ENCODE measurements at places on chromosomes 11 and 22. TPM values are rescaled to one million over a fixed set of nuclear protein-coding genes. Genes with fewer than 3 reads are reported as not detected.
A peak's percentile ranks its signal among the peaks of the same experiment; 100 is the strongest.

CCDC87 gene
- total RNA-seq: 2.3 TPM

GLYAT gene
- total RNA-seq: not detected

PPFIBP2 gene
- 26.2 TPM for total RNA-seq

DNA sequence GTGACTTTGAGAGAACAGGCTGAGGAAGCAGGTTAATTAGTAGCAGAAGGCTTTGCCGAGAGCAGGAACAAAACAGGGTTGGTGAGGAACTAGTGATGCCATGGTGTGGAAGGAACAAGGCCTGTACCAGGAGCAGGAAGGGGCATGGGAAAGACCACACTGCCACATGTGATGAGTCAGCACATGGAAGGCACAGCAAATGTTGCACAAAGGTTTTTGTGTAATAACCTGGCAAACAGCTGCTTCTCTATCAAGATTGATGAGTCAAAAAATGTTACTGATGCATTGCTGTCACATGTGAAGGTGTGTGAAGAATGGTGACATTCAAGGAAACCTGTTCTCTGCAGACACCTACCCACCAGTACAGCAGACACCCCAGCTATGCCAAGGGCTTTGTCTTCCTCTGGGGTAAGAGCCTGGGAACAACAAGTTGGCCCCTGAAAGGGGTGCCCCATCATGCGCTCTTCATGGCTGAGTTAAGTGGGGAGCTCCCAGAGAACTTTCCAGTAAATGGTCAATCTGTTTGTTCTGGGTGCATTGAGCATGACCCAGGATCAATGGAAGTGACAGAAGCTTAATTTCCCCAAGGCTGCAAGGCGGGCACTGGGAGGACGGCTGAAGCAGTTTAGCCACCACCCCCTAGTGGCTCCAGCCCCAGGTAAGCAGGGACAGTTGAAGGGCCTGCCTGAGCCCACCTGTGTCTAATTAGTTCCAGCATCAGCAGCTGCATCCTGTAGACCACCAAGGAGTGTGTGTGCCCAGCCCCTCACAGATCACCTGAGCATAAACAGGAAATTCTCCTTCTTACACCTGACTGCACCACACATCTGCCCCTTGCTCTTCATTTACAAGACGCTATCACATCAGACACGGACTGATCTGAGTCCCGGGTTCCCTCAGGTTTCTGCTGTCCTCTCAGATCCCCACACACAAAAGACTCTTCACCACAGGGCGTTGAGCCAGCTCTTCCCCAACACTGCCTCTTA, 47.6 kb downstream of the GGTLC2 start:
- H3K4me1 ChIP-seq: peaks cover 4% of the 10 kb centered on the region
- H3K27me3 ChIP-seq: peaks cover 12% of the 10 kb centered on the region
- no peak overlapping the region for H3K27ac ChIP-seq
- DNase-seq: no peak
- no peaks in the 10 kb centered on the region for H3K36me3 ChIP-seq

DNA sequence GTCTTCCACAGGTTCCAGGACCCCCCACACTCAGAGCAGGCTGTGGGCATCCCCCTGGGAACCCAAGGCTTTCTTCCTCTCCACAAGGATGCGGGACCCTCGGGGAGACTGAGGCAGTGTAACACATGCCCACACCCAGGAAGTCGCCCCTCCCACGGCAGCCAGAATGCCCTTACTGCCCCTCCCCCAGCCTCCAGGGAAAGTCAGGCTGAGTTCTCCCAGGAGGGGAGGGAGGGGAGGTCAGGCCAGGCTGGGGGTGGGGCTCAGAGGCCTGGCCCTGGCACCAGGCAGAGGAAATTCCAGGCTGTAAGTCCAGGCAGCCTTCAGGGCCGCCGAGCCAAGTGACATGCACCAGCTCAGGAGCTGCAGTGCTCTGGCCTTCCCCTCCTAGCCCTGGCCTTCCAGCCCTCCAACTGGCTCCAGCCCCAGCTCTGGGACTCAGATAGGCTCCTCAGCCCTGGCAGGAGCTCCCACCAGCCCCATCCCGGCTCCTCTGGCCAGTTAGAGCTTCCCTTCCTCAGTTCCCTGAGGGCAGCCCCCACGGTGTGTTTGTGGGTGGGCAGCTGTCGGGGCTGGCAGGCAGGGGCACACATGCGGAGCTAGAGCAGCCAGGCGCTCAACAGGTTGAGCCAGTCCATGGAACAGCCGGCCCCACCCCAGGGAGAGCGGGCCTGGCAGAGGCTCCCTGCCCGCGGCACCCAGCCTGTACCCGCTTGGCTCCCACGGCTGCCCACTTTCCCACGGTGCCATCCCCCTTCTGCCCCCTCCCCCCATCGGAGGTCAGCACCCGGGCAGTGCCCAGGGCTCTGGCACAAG, 3.6 kb downstream of the BCL9L start:
- peak overlapping the region; percentile 98 for H3K27ac ChIP-seq
- no peaks in the 10 kb centered on the region for H3K27me3 ChIP-seq

DNA sequence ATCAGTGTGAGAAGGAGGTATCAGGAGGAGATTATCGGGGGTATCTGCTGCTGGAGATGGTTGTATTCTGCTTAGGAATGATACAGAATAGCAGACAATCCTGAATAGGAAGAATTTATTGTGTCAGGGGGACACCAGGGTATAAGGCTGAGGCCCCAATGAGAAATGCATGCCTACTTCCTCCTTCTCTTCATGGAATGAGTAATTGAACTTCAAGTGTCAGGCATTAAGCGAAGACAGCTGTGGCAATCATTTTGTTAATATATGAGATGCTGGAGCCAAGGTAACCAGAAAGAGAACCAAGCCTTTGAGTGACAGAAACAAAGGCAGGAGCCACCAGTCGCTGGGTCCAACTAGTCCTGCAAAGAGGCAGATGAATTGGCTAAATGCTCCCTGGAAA, 49.1 kb downstream of the KIRREL3 start:
- no peaks in the 10 kb centered on the region for H3K27me3 ChIP-seq
- DNase-seq: no peak
- H3K4me3 ChIP-seq: no peak overlapping the region
- no peak overlapping the region for H3K27ac ChIP-seq
- no peaks in the 10 kb centered on the region for H3K36me3 ChIP-seq

- H3K4me1 ChIP-seq: peaks cover 14% of the 10 kb centered on the region
- H3K36me3 ChIP-seq: peaks cover 4% of the 10 kb centered on the region
- H3K27ac ChIP-seq: peak overlapping the region; percentile 96
- H3K4me3 ChIP-seq: peak overlapping the region; percentile 93
- peaks cover 16% of the 10 kb centered on the region for H3K27me3 ChIP-seq
Observed at GRCh38 chr11:77472991-77473800, 698 bp downstream of the PAK1 start.

DNA sequence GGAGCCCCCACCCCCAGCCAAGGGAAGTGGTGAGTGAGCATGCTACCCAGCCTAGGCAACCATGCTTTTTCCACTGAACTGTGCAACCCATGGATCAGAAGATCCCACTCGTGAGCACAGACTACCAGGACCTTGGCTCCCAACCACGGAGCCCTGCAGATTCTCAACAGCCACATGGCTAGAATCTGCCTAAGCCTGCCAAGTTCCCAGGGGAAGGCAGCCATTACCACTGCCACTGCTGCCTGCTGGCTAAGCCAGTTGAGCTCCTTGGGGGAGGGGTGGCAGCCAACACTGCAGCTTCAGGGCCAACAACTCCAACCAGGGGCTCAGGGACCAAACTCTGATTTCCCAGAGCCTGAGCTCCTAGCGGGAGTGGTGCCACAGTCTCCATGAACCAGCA, 195.8 kb downstream of the DLG2 start:
- no peaks in the 10 kb centered on the region for H3K36me3 ChIP-seq
- no peaks in the 10 kb centered on the region for H3K27me3 ChIP-seq
- DNase-seq: no peak
- no peak overlapping the region for H3K27ac ChIP-seq

DNA sequence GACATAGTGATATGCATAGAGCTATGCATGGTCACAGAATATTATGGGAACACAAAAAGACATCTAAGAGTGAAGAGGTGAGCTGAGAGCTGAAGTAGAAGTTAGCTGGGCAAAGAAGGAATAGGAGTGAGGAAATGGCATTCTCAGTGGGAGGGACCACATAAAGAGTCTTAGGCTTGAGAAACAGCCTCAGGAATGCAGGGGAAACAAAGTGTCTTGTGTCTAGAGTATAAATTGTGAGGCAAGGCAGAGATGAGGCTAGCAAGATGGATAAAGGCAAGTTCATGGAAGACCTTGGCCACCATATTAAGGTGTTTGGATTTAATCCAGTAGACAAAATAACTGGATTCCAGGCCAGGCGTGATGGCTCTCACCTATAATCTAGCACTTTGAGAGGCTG, 40.6 kb upstream of the CRTAM start:
- peaks cover 13% of the 10 kb centered on the region for H3K36me3 ChIP-seq
- no peak overlapping the region for H3K4me3 ChIP-seq
- H3K27me3 ChIP-seq: no peaks in the 10 kb centered on the region
- peaks cover 3% of the 10 kb centered on the region for H3K4me1 ChIP-seq

DNA sequence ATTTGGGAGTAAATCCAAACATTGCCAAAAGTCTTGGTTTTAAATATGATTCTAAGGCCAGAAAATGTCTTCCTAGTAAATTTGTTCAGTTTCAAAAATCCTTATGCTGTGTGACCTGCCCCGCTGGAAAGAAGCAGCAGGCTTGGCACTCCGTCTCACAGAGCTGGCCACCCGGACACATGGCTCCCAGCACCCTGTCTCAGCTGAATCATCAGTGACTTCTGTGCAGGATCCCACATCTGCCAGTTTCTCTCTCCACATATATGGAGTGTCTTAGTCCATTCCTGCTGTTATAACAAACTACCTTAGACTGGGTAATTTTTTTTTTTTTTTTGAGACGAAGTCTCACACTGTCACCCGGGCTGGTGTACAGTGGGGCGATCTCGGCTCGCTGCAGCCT, 356.7 kb downstream of the TBC1D22A start:
- H3K36me3 ChIP-seq: no peaks in the 10 kb centered on the region
- DNase-seq: no peak
- peaks cover 15% of the 10 kb centered on the region for H3K4me1 ChIP-seq
- no peak overlapping the region for H3K4me3 ChIP-seq
- H3K27ac ChIP-seq: peak overlapping the region; percentile 32

DNA sequence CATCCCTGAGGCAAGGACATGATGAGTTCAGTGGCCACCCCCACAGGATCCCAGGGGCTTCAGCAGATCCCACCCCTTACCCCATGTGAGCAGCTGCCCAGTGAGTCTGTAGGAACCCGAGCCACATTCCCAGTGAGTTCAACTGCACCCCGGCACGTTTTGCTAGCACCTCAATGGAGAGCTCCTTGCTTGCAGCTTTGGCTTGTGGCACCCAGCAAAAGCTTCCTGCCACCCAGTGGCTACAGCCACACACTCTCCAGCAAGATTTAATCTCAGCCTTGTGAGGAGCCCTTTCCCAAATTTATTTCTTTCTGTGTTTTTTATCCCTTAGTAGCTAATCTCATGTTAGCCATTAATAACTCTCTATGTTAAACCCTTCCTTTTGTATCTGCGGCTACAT, 4.0 kb downstream of the SAA1 start:
- H3K27me3 ChIP-seq: no peaks in the 10 kb centered on the region
- no peak for DNase-seq
- H3K36me3 ChIP-seq: peaks cover 2% of the 10 kb centered on the region
- no peak overlapping the region for H3K27ac ChIP-seq
- peaks cover 13% of the 10 kb centered on the region for H3K4me1 ChIP-seq
- H3K4me3 ChIP-seq: no peak overlapping the region

DNA sequence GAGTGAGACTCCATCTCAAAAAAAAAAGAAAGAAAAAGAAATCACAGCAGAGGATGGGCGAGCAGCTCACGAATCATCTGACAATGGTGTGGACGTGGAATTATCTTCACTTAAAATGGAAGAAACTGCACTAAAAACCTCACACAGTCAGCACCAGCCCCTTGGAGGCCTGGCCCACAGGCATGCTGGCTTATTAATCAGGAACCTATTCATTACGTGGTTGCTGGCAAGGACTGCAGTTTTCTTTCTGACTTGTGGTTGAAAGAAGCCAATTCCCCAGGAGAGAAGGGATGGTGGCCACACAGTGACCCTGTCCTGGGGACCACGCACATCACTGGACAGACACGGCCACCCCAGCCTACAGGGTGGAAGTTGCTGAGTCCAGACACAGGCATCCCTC, 401.1 kb downstream of the CTTN start:
- no peaks in the 10 kb centered on the region for H3K4me1 ChIP-seq
- no peak overlapping the region for H3K4me3 ChIP-seq
- H3K27me3 ChIP-seq: peaks cover 22% of the 10 kb centered on the region
- H3K27ac ChIP-seq: no peak overlapping the region
- no peak for DNase-seq

GRCh38 chr11:72673284-72673942, 809 bp downstream of the PDE2A start:
- H3K27ac ChIP-seq: peak overlapping the region; percentile 64
- peaks cover 12% of the 10 kb centered on the region for H3K36me3 ChIP-seq
- no peak overlapping the region for H3K4me3 ChIP-seq
- no peak for DNase-seq
- peaks cover 18% of the 10 kb centered on the region for H3K4me1 ChIP-seq

- peaks cover 11% of the 10 kb centered on the region for H3K4me1 ChIP-seq
- H3K36me3 ChIP-seq: no peaks in the 10 kb centered on the region
- no peak within 1 kb of the TSS for H3K27ac ChIP-seq
- H3K27me3 ChIP-seq: no peaks in the 10 kb centered on the region
Observed at GRCh38 chr11:65314501-65315203, at the start of gene CDC42EP2. CDC42EP2 (plus strand) TSS chr11:65314866; CDS start chr11:65320899, 6,033 bp downstream.

Data from T-helper 17 cell (primary cell).